A549 treated with GW870086 at 1 μM for 4 hours (cell line): ENCODE measurements at places on chromosomes 13 and 19. TPM values are rescaled to one million over a fixed set of nuclear protein-coding genes. Genes with fewer than 3 reads are reported as not detected.

The MEDAG gene
- total RNA-seq: 0.14 to 0.26 TPM (median 0.24 TPM) in 4 of 5 replicates, not detected in the other

The RFXAP gene
- total RNA-seq: 0.83 to 1.0 TPM (median 0.91 TPM) in 5 replicates

The DMKN gene
- 34.6 to 40.9 TPM (median 36.9 TPM) in 5 replicates for total RNA-seq

The SPACA4 gene
- 0.31 TPM in 1 of 5 replicates, not detected in the others for total RNA-seq

The FXYD3 gene
- 0.39 to 0.46 TPM (median 0.42 TPM) in 3 of 5 replicates, not detected in the others for total RNA-seq

The PALM3 gene
- total RNA-seq: 1.7 to 3.1 TPM (median 1.8 TPM) in 5 replicates

The SYT5 gene
- 1.9 to 4.8 TPM (median 4.0 TPM) in 5 replicates for total RNA-seq

The SPTBN4 gene
- total RNA-seq: 0.52 to 0.77 TPM (median 0.65 TPM) in 5 replicates

The ZNF577 gene
- 0.10 TPM in 1 of 5 replicates, not detected in the others for total RNA-seq

The RASL11A gene
- total RNA-seq: 2.9 to 6.7 TPM (median 4.5 TPM) in 5 replicates

The IL17D gene
- total RNA-seq: 1.00 to 1.6 TPM (median 1.5 TPM) in 5 replicates

The CGB3 gene
- 0.38 TPM in 1 of 5 replicates, not detected in the others for total RNA-seq

The TBC1D4 gene
- 12.6 to 15.7 TPM (median 15.2 TPM) in 5 replicates for total RNA-seq
